ENCODE measurements at places on chromosomes 2 and 18.

DNA sequence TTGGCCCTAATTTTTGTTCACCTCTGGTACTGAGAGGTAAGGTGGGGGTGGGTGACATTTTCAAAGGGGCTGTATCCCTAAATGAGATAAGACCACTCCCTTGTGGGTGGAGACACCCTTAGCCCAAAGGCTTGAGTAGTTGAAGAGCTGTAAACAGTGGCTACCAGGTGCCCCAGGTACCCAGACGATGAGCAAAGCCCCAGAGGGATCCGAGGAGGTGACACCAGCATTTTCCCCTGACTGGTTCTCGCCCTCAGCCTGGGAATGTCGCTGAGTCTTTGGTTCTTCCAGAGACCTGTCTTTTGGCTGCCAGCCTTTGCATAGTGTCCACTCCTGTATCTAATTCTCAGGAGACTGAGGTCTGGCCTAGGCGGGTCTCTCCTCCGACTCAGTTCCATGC is 36.5 kb downstream of the RRM2 start:
- no peak for DNase-seq

DNA sequence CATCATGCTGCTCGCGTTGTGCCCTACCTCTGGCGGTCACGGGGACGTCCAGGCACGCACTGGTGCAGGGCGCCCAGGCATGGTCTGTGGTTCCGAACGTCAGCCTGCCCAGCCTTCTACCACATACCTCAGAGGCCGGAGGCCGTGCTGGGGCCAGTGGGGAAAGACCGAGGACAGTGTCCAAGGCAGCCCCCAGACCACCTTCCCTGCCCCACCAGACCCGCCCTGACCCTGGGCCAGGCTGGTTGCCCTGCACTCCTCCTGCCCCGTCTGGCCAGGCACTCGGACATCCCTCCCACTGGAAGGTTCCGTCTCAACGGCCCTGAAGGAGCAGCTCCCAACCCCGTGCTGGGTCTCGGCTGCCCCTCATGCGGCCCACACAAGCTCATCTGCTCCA is 32.8 kb downstream of the SLC66A2 start:
- no peak for DNase-seq

DNA sequence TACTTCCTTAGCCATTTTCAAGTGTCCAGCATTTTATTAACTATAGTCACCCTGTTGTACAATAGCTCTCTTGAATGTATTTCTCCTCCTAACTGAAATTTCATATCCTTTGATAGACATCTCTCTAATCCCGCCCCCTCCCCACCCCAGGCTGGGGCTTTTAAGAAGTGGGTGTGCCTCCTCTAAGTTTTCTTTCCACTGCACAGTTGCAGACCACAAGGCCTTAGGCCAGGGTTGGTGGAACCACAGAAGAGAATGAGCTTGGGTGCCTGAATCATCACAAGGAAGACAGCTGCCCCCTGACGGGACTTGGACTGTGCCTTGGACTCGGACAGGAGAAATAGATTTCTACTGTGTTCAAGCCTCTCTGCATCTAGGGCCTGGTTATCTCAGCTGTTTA is 193.4 kb downstream of the HAUS1 start:
- no peak for DNase-seq

DNA sequence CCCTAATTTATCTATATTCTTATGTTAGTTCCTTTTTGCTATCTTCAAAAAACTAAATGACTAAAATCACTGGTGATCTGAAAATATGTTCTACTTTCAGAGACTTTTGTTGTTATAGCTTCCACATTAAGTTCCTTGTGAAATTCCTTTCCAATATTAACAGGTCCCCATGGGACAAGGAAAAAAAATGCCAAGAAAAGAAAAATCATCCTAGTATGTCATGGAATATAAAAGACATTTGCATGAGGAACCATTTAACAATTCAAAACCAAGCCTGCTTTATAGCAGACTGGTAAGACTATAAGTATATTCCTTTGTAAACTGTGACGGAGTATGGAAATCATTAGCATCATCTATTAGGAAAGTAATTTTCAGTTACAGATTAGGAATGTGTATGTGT is 48.1 kb downstream of the COBLL1 start:
- no peak for DNase-seq

DNA sequence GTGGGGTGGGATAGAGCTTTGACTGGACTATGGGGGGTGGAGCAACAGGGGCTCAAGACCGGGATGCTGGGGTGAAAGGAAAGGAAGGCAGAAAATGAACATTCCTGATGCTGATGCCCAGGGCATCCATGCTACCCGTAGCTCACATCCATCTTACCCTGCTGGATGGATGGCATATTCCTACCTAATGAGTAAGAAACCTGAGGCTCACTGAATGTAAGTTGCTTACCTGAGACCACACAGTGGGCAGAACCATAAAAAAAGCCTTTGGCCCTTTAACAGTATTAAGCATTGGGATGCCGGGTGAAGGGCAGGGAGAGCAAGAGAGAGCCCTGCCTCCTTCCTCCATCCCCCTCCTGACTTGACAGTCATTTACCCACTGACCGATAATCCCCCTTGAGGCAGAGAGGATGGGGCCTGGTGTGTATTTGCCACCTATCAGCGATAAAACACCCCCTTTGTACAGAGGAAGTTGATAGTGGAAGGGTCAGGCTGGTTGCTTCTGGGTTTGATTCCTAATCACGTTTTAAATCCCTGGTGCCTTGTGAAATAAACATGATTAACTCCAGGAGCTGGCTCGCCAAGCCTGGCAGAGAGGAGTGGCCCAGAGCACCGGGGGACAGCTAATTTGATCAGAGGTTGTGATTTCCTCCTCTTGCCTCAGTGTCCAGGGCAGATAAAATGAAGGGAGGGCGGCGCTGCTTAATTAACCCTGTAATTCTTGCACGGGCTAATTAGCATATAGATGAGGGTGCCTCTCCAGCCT is 105.9 kb upstream of the HS6ST1 start:
- no peak for DNase-seq

DNA sequence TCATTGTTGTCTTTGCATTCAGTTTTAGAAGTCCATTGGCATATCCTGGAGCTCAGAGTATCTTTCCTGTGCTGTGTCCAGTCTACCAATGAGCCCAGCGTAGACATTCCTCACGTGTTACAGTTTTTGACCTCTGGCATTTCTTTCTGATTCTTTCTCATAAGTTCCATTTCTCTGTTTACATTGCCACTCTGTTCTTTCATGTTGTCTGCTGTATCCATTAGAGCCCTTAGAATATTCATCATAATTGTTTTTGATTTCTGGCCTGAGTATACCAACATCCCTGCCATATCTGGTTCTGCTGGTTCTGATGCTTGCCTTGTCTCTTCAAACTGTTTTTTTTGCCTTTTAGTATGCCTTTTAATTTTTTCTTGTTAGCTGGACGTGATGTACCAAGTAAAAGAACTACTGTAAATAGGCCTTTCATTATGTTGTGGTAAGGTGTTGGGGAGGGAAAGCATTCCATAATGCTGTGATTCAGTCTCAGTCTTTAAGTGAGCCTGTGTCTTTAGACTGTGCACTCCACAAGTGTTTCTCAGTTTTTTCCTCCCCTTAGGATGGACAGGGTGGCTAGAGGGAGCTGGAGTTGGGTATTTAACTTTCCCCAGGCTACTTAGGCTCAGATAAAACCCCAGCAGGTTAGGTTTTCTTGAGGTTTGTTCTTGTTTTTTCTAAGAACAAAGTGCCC is 35.6 kb downstream of the CEP192 start:
- DNase-seq, result no peak

DNA sequence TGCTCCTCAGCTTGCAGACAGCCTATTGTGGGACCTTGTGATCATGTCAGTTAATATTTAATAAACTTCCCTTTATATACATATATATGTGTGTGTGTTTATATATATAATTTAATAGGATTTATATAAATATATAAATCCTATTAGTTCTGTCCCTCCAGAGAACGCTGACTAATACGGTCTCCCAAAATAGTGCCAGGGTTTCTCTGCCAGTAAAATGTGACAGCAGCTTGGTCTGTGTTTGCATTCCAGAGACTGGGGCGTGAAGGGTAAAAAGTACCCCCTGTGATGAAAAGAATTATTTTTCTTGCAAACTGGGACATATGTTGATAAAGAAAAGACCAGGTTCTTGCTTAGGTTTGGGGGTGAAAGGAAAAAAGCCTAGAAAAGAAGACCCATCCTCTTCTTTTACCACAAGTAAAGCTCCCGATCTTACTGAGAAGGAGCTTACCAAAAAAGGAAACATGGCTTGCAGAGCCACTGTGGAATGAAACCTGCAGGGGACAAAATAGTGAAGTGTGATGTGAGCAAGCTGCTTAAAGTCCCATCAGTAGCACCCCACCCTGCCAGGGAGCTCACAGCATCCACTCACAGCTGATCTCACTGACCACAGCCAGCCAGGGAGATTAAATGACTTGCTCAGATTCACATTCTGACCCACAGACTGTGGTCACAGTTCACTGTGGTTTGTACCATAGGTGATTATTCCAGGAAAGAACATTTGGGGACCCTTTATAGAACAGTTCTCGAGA is 110.9 kb upstream of the RMP24 start:
- no peak for DNase-seq

DNA sequence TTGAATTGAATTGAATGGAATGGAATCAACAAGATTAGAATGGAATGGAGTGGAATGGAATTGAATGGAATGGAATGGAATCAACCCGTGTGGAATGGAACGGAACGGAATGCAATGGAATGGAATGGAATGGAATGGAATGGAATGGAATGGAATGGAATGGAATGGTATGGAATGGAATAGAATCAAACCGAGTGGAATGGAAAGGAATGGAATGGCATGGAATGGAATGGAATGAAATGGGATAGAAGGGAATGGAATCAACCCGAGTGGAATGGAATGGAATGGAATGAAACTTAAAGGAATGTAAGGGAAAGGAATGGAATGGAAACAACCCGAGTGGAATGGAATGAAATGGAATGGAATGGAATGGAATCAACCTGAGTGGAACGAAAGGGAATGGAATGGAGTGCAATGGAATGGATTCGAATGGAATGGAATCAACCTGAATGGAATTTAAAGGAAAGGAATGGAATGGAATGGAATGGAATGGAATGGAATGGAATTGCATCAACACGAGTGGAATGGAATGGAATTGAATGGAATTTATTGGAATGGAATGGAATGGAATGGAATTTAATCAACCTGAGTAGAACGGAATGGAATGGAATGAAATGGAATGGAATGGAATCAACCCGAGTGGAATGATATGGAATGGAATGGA is 1146.6 kb downstream of the RPIA start:
- DNase-seq, result no peak

- no peak for DNase-seq
These were observed 50.0 kb downstream of the DPYSL5 start for GRCh38 chr2:26897807-26898479.

- no peak for DNase-seq
These were observed 2.3 kb downstream of the ZFP36L2 start for GRCh38 chr2:43224131-43224570.

DNA sequence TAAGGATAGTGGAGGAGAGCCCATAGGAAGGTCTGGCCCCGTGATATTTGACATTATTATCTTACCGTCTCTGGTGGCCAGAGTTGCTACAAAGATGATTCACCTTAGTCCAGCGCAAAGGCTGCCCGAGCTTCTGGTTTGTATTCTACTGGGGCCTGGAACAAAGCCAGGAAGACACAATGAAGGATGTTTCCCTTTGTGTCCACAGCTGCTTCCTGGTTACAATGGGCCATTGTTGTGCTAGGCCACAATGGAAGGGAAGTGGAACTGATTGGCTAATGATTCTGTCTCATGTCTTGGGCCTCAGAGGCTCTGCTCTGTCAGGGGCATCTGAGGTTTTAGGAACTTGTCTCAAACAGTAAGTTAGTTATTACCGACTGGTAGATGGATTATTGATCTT is 132.2 kb downstream of the TDRD15 start:
- no peak for DNase-seq

GRCh38 chr2:128780434-128781080 is 461.9 kb upstream of the HS6ST1 start:
- DNase-seq, result no peak

GRCh38 chr2:20723543-20723942 is 56.6 kb downstream of the GDF7 start:
- no peak for DNase-seq

GRCh38 chr2:210544831-210545230 is 11.6 kb upstream of the CPS1 start:
- no peak for DNase-seq

- no peak for DNase-seq
These were observed 199.1 kb downstream of the PRKCE start for GRCh38 chr2:45850558-45850957.
